Dorsolateral prefrontal cortex (tissue), 122 donors: ENCODE measurements at places on chromosomes 16 and 17. TPM values are rescaled to one million over a fixed set of nuclear protein-coding genes. Genes with fewer than 3 reads are reported as not detected.
A peak's percentile ranks its signal among the peaks of the same experiment; 100 is the strongest.

DNA sequence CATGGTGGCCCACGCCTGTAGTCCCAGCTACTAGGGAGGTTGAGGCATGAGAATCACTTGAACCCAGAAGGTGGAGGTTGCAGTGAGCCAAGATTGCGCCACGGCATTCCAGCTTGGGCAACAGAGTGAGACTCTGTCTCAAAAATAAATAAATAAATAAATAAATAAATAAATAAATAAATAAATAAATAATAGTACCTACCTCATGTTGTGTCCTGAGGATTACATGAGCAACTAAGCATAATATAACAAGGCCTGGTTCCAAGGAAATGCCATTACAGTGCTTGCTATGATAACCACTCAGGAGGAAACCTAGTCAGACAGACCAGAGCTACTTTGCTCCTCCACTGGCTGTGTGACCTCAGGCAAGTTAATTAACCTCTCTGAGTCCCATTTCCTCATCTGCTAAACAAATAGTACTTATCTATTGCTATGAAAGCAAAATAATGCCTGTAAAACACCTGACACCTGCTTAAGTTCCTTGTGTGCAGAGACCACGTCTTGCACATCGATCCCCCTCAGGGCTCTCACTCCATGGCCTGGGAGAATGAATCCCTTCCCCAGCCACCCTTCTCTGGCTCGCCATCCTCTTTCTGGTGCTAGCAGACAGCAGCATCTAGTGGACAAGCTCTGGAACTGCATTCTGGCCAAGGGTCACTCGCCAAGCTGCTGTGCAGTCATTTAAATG lies 7.5 kb downstream of the EPOP start:
- peak; percentile 82 for DNase-seq

DNA sequence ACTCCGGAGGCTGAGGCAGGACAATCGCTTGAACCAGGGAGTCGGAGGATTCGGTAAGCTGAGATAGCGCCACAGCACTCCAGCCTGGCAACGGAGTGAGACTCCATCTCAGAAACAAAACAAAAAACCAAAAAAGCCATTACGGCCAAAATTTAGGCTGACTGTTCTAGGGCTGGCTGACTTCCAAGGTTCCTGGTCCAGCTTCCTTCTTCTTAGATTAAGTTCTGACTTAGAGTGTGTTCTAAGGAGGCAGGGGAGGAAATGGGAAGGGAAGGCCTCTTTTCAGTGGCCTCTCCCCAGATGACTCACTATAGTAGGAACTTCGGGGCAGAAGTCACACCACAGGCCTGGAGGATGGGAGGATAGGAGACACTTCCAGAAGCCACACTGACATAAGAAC lies 27.7 kb upstream of the CLEC18B start:
- no peak for DNase-seq

GRCh38 chr17:43940630-43941029 lies 1.6 kb downstream of the PPY start:
- DNase-seq: no peak

The TBC1D3 gene
- not detected for total RNA-seq

The RAD51D gene
- total RNA-seq: 27.7 TPM

DNA sequence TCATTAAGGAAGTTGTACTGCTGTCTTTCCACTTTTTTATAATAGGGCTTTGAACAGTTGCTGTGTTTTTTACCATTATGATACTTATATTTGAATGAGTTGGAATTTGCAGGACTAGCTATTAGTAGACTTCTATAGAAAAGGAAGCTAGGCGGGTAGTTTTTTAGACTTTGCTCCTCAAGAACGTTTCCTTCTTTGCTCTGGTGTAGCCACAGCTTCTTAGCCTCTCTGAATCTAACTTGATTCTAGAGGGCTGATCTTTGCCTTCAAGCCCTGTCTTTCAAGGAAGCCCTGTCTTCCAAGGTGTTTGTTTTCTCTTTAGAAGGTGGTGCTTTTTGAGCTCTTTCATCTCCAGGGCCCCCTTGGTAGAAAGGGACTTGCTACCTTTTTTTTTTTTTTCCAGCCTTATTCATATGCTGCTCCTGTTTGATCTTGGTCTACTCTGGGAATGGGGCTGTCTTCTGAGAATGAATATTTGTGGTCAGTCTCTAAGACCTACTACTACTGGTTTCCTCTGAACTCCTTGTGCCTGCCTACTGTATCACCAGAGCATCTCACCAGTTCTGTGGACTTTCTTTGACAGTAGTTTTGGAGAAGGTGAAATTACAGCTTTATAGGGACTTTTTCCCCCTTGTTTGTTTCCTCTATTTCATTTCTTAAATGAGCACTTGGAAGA lies 52.3 kb upstream of the RASL10B start:
- no peak for DNase-seq

The ZPBP2 gene
- not detected for total RNA-seq

The CCL5 gene
- total RNA-seq: not detected

The AMDHD2 gene
- 48.9 TPM for total RNA-seq

The DDX52 gene
- total RNA-seq: 12.7 TPM

- no peak for DNase-seq
Measured at GRCh38 chr16:4911970-4912386, 25.0 kb downstream of the PPL start.

GRCh38 chr16:48612611-48613010 lies 2.6 kb upstream of the N4BP1 start:
- no peak for DNase-seq

- no peak for DNase-seq
Measured at GRCh38 chr17:78598013-78598471, 20.8 kb upstream of the DNAH17 start.

The TSC2 gene
- total RNA-seq: 185 TPM
